Midbrain (tissue), 1 donor: ENCODE measurements at places on chromosomes 12 and 14.

DNA sequence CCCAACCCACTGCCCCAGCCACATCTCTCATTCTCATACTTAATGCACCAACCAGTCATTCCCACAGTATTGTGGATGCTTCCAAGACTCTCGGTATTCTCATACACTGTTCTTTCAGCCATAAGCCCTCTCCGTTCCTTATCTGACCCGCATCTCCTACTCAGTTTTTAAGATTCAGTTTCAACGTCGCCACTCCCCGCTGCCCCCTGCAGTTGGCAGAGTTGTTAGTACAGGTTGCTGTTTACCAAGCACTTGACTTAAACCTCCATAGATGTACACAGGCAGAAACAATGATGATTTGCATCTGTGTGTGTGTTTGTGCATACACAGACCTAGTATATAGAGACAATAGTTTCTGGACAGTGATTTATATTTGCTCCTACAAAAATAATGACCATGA lies 40.2 kb downstream of the PAH start:
- no peak for DNase-seq

GRCh38 chr12:130459916-130460315 lies 122.2 kb downstream of the PIWIL1 start:
- DNase-seq = no peak

DNA sequence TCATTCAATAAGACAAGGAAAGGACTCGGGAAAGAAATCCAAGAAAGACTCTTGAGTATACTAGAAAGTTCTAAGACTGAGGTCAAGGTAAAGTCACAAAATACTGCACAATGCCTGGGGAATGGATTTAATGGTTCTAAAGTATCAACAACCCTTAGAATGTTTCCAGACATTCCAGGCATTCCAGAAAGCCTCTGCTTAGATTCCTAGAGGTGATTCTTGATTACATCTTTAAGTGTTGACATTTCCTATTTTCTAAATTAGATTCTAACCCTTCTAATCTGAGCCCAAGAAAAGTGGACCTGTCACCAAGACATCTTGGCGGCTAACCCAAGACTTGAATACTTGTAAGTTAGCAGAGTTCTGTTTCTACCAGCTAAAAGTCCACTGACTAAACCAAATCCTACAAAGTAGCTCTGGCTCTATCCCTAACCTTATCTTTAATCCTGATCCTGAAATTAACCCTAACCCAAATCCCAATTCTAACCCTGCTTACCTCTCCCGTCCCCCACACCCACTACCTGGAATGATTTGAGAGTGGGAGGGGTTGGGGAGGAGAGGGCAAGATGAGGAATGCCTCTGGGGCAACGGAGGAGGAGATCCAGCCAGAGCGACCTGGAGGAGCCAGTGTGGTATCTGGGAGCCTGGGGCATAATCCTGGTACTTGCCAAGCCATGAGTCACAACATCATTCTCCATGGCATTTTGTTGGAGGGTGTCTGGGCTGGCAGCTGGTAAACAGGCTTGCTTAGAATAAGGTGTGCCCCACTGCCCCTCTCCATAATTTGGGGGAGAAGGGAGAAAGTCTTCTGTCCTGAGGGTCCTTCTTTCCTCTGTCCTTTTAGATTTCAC lies 93.4 kb upstream of the HOXC13 start:
- DNase-seq = no peak

- no peak for DNase-seq
These were observed 71.6 kb upstream of the PSMC1 start for GRCh38 chr14:90184571-90185266.

GRCh38 chr12:124508381-124509079 lies 58.9 kb downstream of the NCOR2 start:
- no peak for DNase-seq
